ENCODE measurements at places on chromosomes 6 and 20.

DNA sequence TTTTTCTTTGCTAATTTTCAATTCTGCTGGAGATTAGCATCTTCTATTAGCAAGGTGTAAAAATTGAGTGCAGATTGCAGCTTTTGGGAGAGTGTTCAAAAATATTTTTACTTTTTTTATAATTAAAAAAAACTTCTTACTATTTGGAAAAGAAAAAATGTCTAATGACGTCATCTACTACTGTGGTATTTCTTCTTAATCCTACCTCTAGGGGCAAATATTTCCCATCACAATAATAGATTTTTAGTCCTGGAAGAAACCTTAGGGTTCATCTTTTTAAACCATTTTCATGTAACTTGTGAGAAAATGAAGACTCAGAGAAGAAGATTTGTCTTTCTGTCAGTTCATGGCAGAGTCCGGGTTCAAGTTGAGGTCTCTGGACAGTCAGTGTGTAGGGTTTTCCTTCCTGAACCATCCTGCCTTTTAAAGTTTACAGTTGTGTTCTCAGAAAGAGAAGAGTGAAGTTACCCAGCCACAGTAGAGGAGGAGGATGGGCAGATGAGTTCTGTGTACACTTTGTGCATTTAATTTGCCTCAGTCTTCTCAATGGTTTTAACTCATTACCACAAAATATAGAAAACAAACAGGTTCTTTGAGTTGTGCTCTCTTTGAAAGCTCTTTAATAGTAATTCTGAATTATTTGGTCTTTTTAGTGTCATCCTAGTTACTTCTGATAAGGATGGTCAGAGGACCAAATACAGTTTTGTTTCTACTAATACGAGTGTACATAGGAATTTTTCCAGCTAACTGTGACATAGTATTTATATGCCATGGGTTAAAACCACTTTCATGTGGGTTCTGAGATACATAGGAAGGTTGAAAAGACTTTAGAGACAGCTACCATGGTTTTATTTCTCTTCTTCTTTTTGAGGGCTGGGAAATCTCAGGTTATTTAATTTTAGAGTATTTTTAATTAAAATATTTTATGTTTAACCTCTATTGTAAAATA is 184.7 kb downstream of the CDKAL1 start:
- no peak for DNase-seq

DNA sequence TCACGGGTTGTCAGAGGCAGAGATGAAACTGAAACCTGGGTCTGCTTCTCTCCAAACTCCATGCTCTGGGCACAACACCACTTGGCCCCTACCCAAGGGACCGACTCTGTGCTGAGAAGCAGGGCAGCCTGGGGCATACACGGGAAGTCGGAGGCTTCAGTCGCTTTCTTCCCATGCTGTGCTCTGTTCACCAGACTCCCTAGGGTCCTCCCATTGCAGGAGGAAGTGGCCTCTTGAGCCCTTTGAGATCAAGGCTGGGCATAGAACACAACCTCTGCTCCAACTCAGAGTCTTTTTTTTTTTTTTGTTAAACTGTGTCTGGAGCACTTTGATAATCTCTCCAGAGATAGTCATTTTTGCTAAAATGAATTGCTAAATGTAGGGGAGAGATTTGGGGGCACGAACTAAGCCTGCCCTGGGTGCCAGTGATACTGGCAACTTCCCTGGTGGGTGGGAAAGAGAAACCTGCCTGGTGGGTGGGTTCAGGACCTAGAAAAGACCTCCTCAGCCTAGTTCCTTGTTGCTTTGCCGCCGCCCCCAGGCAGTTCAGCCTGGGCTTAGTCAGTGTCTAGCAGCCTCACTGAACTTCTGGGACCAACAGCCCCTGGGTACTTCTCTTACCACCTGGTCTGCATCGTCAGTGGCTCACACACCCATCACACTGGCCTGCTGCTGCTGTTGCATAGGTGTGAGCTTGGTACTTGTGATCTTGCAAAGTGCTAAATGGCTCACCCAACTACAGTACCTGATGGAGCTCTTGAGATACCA is 62.0 kb downstream of the PPP1R14C start:
- DNase-seq, result no peak

DNA sequence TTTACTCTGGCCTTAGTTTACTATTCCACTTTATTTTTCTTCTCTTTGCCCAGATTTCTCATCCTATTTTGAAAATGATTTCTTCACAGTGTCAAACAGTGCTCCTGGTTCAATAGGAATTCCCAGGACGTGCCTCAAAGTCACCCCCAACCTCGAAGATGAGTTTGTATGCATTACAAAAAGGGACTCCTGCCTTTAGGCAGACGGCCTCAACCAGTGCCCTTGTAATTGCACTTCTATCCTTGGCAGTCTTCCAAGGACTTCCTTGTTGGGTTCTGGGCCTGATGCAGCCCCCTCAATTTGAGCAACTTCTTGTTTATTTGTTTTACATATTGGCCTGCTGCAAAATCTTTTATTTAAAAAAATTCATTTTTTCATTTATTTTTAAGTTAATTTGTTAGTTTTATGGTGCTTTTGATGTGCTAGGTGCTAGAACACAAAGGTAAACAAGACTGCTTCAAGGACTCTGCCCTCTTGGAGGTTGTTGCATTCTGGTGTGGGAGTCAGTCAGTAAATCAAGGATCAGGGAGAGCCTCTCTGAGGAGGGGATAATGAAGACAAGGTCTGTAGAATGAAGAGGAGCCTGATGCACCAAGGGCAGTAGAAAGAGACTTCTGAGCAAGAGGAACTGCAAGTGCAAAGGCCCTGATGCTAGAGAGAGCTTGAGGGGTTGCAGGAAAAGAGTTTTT is 181.5 kb upstream of the LAMP5 start:
- no peak for DNase-seq

GRCh38 chr20:43949741-43950618 is 35.3 kb downstream of the TOX2 start:
- peak; percentile 50 for DNase-seq
